ENCODE measurements at places on chromosomes 5 and 9.

GRCh38 chr5:127840198-127840524 is 137.0 kb downstream of the CCDC192 start:
- no peak for DNase-seq

DNA sequence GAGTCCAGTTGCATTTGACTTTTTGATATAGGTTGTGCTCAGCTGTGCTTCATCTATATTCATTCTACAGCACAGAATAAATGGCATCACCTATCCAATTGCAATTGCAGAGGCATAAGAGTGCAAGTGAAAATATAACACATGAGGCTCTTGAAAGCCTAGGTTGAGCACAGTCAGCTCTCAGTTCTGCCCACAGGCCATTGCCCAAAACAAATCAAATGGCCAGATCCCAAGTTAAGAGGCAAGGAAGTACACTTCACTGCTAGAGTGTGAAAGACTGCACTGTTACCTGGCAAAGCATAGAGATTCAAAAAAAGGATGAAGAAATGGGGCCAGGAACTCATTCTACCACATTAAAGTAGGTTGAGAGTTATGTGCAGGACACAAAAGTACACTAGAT is 305.5 kb upstream of the SEMA6A start:
- DNase-seq, result no peak

DNA sequence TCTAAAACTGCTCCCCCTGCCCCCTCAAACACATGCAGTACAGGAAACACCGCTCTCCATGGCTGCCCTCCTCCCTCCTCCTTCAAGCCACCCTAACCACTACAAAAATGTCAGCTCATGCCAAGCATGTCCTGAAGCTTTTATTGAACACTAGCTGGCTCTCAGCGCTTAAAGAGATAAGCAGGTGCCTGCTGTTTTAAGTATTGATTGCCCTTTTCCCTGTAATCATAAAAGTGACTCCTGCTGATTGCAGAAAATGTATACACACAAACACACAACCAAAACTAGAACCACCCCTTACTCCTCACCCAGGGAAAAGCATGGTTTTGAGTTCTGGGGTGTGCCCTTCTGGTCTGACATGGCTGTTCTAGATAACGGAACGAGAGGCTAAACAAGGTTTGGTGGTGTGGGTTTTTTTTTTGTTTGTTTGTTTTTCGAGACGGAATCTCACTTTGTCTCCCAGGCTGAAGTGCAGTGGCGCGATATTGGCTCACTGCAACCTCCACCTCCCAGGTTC is 3.7 kb upstream of the UCK1 start:
- no peak for DNase-seq

DNA sequence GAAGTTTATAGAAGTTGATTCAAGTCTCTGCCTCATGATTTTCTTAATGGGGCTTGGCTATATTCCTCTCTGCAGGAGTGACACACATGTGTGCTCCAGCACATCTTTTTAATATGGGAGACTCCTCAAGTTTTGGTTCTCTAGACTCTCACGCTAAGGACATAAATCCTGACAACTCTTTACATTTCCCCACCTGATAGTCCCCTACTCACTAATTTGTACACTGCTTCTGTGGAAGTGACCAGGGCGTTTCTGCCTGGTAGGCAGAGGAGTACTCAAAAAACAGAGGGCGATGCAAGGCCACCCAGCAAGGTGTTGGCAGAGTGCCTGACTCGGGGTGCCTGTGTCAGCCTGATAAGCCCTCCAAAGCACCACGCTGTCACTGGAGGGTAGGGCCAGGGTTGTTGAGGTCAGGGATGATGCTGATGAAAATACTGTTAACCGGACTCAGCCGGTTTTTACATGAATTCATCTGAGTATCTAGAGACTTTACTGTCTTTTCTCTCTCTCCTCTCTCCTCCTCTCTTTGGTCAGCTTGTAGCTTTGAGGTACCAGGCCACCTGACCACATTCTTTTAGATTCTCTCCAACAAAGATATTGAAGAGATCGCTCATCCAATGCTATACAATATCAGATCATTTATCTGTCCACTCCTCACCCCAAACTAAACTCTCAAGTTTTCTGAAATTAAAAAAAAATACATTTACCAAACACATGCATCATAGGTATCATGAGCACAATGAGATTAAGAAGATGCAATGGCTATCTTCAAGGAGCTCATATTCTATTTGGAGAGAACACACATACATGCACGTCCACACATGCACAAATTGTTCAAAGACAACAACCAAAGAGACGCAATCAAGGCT is 205.2 kb downstream of the PIK3R1 start:
- DNase-seq, result no peak

DNA sequence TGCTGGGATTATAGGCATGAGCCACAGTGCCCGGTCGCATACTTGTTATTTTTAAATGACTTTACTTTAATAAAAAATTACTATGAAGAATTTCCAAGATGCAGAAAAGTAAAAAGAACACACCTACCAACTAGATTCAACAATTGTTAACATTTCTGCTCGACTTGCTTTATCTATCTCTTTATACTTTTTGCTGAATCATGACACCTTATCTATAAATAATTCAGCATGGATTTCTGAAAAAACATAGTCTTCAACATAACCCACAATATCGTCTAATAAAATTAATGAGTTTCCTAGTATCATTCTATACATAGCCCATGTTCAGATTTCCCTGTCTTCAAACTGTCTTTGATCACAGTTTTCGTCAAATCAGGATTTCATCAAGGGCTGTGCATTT is 25.9 kb downstream of the HMCN2 start:
- no peak for DNase-seq

DNA sequence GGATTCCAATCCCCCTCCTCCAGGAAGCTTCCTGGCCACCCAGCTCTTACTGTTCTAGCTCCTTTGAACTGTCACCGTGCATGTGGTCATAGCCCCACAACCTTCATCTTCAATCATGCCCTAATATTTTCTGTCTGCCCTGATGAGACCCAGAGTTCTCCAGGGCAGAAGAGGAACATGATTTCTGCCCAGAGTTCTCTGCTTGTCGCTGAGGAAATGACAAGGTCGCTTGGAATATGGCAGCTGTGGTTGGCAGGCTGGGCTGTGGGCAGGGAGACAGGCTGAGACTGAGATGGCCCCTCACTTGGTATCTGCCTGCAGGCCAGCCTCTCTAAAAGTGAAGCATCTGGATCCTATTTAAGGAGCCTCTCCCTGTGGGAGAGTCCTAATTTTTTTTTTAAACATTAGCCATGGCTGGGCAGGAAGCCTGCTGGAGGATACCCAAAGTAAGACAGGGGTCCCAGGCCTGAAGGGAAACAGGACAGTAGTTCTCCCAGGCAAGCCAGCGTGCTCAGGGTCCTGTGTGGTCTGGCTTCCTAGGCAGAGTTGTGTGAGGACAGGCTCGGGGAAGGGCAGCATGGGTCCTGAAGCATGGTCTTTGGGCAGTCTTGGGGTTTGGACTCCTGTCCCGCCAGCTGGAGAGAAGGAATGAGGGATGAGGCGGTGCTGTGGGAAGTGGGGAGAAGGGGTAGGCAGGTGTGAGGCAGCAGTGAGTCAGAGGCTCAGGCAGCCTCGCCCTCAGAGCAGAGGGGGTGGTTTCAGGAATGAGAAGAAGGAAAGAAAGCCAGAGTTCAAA is 242.1 kb downstream of the FSTL4 start:
- DNase-seq, result no peak

DNA sequence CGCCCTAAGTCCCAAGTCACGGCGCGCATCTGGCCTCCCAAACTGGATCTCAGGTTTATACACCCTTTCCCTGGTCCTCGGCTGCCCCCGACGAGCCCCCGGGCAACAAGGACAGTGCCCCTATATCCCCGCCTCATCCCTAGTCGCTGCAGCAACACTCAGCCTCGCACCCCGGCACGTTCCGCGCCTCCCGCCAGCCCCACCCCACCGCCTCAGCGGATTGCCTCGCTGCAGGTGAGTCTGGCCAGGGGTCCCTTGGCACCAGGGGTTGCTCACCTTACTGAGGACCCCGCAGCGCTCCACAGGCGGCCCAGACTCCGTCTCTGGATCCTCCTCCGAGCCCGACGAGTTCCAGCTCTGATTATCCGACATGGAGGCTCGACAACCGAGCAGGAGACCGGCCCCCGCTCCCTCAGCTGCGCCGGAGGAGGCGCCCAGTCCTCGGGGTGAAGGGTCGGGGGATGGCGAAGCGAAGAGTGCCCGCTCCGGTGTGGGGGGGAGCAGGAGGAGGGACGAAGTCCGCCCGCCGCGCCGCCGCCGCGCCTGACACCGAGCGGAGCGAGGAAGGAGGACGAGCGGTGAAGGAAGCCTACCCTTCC is 494 bp downstream of the CERT1 start:
- DNase-seq, result no peak

GRCh38 chr5:82901281-82901888 is 175.8 kb downstream of the TMEM167A start:
- no peak for DNase-seq

GRCh38 chr5:147479949-147480348 is 29.9 kb downstream of the DPYSL3 start:
- peak; percentile 24 for DNase-seq

- DNase-seq, result peak; percentile 40
These were observed 405.5 kb downstream of the KIF4B start for GRCh38 chr5:155418960-155419579.

DNA sequence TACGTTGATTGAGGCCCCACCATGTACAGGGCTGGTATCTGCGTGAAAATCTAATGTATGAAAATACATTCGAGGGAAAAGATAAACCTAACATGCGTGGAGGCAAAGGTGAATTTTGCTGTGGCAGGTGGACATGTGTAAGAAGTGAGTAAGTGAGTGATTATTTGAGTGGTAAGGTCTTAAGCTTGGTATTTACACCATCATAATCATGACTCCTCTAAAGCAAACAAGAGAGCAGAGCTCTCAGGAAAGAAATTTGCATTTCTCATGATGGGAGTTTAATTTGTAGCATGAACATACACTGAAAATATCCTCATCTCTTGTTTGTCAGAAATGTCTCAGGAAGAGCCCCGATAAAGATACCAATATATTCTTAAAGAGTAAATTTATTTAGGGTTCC is 260.6 kb downstream of the PSAT1 start:
- no peak for DNase-seq

DNA sequence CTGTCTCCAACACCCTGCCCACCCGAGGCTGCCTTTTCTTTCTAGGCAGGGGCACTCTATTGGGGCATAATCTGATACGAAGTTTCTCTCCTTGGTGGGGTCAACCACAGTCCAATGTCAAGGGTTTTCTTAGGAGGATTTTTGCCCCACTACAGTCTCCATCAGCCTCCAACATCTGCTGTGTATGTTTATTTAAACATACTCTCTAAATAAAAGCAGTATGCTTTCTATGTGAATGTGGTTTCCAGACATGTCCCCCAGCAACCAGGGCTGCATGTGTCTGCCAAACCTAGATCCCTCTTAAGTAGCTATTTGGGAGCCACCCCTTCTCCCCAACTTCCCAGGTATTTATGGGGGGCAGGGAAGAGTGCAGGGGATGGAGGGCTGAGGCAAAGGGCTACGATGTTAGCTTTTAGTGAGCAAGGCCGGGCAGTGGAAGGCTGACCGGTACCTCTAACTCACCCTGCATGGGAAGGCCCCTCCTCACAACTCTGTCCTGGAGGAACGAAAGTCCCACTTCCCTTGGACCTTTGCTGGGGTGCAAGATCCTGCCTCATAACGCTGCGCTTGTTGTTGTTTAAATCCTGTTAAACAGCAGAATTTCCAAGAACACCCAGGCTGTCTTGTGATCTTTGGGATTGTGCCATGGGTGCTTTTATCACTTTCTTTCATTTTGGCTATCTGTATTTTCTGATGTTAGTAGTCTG is 75.4 kb downstream of the NREP start:
- no peak for DNase-seq

GRCh38 chr9:107337676-107338590 is 54.9 kb downstream of the RAD23B start:
- DNase-seq, result no peak

DNA sequence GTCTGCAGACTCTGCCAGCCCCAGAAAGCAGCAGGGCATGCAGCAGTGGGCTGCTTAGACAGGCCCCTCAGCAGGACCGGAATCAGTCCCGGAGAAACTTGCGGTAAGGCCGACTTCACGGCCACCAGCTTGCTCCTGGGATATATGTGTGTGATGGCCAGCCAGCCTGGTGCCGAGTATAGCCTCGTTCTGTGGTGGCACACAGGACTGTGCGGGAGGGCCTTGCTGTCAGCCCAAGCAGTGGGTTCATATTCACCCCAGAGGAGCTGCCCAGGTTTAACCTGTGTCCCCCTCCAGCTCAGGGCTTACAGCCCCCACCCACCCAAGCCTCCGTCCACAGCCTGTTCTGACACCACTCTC is 112.9 kb downstream of the DAB2IP start:
- DNase-seq, result no peak

DNA sequence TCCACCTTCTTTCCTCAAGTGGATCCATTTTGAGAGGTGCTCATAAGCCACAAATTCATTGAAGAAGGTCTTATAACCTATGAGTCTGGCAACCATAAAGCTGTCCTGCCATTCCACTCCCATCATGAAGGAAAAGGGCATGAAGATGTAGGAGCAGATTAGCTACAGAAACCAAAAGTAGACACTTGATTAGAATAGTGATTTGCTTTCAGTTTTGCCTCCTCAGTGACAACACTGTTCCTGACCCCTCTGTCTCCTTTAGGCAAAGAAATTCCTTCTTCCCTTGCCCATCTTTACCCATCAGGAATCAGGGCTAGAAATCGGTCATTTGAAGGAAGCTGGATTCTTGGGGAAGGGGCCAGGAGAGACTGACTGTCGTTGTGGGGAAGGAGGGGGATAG is 55.2 kb downstream of the SLC28A3 start:
- DNase-seq, result no peak

GRCh38 chr5:115458003-115458409 is 86.6 kb downstream of the FEM1C start:
- DNase-seq, result peak; percentile 45

DNA sequence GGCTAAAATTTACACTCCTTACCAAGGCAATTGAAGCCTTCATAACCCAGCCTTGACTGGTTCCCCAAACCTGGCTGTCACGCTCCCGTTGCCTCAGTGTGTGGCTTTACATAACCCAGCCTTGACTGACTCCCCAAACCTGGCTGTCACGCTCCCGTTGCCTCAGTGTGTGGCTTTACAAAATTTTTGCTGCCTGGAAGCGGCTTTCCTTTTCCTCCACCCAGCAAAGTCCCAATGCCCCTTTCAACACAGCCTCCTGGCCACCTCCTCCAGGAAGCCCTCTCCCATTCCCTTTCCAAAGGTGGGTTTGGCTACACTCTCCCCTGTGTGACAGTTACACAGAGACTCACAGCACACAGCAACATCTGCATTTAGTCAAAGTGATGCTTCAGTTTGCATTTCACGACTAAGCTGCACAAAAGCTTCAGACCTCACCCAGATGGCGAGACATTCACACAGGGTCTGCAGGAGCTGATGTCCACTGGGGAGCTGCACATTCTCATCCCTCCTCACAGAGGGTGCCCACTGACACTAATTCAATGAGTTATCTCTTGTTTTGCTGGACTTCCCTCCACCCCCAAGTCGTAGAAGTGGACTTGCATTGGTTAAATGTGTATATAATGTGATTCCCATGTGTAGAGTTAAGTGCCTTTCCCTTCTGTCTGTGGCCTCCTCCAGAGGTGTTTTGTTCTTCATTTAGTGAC is 156.6 kb upstream of the PHYKPL start:
- DNase-seq, result no peak

DNA sequence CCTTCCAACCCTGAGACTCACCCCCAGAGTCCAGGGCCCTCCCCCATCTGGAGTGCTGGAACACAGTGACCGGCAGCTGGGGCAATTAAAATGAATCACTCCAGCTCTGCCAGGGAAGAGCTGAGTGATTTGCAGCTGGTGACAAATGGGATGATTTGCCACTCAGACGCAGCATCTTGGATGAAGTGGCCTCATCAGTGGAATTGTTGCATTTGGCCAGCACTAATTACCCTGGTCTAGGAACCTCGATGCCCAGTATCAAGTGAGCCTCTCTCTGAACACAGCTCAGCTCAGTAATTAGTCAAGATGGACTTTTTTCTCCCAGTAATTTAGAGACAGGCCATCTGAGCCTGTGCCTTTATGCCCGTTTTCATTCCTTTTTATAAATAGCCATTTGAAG is 259.5 kb downstream of the GRIA1 start:
- DNase-seq, result peak; percentile 76

Data from NCI-H446 (cell line).